ENCODE measurements at places on chromosomes 4 and X.

GRCh38 chr4:77184974-77185373 is 28.0 kb downstream of the CCNG2 start:
- DNase-seq: no peak

DNA sequence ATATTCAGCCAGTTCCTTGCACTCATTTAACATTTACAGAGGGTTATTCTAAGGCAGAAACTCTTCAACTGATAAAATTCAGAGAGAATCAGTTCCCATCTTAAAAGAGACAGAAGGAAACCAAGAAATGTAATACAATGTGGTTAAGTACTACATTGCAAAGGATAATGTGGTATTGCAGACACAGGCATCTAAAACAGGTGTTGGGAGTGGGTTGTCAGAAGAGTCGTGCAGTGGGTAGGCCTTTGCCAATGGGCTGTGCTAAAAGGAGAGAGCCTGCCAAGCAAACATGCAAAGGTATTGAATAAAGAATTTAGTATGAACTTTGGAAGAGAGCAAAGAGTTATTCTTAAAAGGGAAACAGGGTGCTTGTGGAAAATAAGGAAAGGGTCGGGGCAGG is 1044.4 kb upstream of the DIAPH2 start:
- no peak for DNase-seq

DNA sequence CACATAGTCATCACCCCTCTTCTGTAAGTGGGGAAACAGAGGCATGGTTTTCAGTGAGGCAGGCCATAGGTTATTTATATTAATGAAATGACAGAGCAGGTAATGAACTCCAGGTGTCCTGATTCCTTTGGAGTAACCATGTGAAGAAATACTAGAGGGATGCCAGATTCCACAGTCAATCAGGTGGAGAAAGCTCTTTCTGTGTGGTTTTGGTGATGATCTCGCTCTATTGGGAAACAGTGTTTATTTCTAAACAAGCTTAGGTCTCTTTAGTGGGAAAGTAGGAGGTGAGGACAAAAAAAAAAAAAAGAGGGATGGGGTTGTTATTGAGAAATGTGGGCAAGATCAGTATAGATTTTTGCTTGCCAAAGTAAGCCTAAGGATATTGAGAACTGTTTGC is 12.2 kb downstream of the DOCK11 start:
- DNase-seq: peak; percentile 21

DNA sequence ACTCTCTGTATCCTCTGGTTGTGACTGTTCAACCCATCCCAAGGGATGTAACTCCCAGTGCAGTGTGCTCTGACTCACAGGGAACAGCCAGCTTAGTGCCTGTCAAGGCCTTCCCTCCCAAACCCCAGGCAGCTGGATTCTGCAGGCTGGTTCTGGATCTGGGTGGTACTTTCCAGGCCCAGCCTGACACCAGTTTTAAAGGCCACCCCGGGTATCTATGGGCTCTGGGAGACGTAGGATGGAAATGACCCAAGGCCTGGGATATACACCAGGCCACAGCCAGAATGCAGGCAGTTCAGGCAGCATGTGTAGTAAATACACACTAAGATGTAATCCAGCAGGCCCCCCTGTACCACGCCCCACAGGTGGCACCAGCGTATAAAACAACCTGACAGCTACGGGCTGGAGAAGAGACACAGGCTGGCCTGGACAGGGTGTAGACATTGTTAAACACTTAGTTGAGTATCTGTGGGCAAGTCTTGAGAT is 64.2 kb downstream of the SPINK2 start:
- DNase-seq: peak; percentile 83

DNA sequence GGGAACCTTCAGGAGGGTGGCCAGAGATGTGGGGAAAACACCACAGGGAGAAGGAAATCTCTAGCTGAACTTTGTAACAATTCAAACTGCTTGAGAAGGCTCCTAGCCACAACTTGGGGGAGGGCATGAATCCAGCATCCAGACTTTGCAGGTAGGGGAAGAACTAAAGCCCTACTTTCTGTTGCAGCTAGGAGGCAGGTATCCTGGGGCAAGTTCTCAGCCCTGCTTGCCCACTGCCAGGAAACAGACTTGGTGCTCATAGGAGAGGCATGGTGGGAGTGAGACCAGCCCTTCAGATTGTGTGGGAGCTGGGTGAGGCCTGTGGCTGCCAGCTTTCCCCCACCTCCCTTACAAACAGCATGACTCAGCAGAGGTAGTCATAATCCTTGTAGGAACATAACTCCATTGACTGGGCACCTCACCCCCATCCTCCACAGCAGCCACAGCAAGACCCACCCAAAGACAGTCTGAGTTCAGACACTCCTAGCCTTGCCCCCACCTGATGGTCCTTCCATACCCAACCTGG is 209.5 kb upstream of the CPEB2 start:
- DNase-seq: no peak

DNA sequence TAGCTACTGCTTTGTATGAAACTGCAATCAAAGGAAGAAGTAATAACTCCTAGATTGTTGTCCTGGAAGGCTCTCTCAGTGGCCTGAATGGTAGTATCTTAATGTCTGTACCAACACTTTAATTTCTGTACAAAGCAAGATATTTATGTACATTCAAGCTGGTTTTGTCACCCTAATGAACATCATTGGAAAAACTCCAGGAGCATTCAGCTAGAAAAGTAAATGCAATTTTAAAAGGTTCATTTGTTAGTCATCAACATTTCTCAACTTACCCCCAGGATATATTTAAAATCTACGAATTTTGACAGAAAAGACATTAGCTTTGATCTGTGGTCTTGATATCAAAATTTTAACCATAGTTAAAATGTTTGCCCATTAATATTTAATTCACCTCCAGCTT is 80.0 kb upstream of the FGF13 start:
- DNase-seq: no peak

DNA sequence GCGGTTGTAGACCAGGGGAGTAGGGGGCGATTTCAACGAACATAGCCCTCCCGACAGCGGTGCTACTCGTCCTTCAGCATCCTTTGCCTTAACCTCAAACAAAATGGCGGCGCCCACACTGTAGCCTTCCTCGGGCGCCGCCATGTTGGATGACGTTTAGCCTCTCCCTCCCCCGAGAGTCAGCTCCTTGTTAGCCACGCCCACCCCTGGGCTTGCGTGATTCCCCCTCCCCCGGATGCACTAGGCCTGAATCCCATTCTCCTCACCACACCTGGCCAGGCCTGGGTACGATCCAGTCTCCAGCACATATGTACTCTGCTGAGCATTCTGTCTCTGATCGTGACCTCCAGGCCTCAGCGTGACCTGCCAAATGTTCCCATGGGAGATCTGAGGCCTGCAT is 49.0 kb upstream of the ZNF157 start:
- peak; percentile 46 for DNase-seq

GRCh38 chrX:123884809-123885408 is 25.1 kb downstream of the XIAP start:
- peak; percentile 39 for DNase-seq

GRCh38 chr4:37805091-37805490 is 21.4 kb upstream of the PGM2 start:
- no peak for DNase-seq

DNA sequence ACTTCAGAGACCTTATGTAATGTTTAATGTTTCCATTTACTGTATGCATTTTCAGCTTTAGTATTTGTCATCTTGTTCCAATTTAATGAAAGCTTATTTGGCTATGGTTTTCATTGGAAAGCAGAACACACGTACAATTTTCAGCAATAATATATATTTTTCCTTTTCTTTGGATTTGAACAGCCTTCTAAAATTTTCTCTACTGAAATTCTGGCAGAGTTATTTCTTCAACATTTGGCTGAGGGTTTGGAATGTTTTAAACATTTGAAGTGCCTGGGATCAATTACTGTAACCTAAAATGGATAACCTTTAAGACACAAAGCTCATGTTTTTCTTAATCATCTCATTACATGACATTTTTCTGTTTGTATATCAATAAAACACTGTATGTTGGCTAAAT is 156.9 kb downstream of the TENM3 start:
- DNase-seq: no peak

- no peak for DNase-seq
Observed at GRCh38 chr4:55103224-55103623, 22.2 kb downstream of the KDR start.

DNA sequence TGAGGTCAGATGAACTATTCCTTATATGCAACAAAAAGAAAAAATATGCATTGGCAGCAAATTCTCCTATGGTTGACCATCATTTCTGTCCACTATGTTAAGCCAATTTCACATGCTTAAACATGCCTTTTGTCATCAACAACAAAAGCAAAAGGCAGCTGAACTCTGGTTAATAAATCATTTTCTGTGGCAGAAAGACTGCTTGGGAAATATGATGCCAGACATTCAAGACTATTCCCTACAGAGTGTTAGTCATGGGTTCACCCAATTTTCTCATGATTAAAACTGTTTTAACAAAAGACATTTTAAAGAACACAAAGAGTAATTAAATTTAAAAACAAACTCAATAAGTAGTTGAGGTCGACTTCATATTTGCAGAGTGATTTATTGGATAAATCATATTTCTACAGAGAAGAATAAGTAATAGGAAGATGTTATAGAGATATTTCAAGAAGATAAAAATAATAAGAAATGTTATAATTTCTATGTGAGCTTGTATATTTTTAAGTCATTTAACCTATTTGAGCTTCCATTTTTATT is 890.6 kb downstream of the STPG2 start:
- no peak for DNase-seq

DNA sequence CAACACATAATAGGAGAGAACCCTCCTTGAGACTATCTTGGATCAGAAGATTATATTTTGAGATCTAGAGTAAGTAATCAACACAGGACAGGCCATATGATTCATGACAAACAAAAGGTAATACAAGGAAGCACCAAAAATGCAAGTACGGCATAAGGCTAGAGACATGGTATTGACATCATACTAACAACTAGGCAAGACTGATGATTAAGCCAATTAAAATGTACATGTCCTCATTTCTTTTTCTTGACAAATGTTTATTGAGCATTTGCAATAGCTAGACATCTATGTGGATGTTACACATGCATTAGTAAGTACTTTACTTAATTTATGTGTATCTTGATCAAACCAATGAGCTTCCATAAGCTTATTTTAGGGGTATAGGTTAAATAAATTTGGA is 695.7 kb upstream of the GALNTL6 start:
- DNase-seq: no peak

DNA sequence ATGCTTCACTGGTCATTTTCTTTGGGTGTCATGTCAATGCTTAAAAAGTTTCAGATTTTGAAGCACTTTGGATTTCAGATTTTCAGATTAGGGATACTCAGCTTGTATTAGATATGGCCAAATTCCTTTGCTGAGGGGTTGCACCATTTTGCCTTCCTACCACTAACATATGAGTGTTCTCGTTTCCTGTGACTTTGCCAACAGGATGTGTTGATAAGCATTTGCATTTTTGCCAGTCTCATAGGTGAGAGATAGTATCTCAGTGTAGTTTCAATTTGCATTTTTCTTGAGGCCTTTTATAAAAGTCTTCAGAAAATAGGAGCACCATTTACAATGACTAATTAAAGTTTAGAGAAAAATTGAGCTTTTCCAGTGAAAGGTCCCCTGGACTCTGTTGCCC is 71.6 kb upstream of the CLCN4 start:
- no peak for DNase-seq

DNA sequence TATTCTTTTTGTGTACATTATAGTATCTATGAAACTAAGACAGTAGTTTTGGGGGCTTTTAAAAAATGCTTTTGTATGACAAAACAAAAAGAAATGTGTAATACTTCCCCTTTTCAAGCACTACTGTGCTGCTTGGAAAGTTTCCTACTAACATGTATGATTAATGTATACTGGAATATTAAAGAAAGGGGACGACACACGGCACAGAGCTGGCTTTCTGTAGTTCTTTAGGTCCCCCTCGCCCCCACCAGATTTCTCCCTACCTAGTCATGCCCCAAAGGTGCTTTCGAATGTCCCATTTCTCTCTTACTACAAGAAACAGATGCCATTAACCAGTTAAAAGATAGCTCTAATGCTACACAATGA is 1.6 kb upstream of the AP1S2 start:
- DNase-seq: no peak

- DNase-seq: no peak
Observed at GRCh38 chrX:107646735-107647134, 18.4 kb downstream of the PRPS1 start.

- DNase-seq: no peak
Observed at GRCh38 chrX:45804276-45804675, 603.6 kb upstream of the DIPK2B start.

- DNase-seq: no peak
Observed at GRCh38 chr4:93061826-93062225, 758.1 kb downstream of the GRID2 start.

DNA sequence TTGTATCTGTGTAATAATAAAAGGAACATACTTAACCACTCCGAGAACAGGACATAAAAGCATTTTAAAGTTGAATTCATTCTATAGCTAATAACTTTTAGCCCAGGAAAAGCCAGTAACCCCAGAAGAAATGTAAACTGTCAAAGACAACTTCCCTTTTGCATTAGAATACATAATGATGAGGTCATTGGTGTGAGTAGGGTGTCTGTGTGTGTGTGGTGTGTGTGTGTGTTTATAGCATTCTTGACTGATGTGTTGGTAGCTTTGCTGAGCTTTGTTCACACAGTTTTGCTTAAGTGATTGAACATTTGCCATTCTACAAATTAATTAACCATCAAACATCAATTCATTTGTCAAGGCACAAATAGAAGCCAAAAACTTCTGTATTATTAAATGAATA is 559.6 kb downstream of the ARAP2 start:
- DNase-seq: no peak

GRCh38 chr4:61628727-61629126 is 428.6 kb downstream of the ADGRL3 start:
- no peak for DNase-seq

DNA sequence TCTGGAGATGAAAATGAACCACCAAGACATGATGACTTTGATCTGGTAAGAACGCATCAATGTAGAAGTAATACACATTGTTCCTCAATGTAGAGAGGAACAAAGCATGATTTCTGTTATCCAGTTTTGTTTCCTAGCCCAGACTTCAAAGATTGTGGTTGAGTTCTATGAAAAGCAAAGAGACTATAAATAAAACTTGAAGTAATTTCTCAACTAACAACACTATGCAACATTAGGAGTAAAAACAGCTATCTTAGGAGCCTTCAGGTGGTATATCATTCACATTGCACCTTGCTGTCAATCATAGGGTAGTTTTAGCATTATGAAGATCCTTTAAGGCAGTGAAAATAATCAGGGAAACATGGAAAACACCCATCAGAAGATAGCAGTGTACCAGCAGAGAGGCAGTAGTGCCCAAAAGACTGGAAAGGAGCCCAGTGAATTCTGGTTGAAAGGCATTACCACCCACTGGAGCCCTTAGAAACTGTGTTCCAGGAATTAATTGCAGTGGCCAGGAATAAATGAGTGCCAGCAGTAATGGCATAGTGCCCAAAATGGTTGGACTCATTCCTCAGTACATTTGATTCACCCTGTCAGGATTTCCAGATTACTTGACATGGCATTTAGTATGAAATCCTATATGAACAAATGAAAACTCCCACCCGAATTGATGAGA is 300.7 kb upstream of the CXXC4 start:
- DNase-seq: no peak

- no peak for DNase-seq
Observed at GRCh38 chrX:16807976-16808542, 21.8 kb downstream of the TXLNG start.

Measured in fibroblast of skin of right quadriceps (primary cell).